Fibroblast of villous mesenchyme (primary cell): ENCODE measurements at places on chromosomes 12 and 14. TPM values are rescaled to one million over a fixed set of nuclear protein-coding genes. Genes with fewer than 3 reads are reported as not detected.

HOXC12 gene
- under 0.01 TPM in 2 replicates for total RNA-seq

DNA sequence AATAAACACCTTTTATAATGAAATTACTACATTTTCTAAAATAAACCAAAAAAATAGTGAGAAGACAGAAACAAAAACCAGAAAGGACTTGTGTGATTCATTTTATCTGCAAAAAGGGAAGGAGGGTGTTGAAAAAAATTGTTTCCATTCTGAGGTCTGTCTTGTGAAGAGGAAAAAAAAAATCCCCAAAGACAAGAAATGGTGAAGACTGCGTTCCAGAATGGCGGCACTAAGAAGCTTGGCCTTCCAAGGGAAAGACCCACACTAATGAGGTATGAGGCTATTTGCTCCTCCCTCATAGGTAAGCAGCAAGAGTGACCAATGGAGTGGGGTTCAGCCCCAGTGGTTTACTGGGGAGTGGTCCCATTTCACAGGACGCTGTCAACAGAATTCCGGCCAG, 35.0 kb downstream of the GNPTAB start:
- DNase-seq = no peak

- DNase-seq = no peak
These were observed 102.1 kb upstream of the RAP1B start for GRCh38 chr12:68508576-68508975.

GRCh38 chr14:105476097-105476830, 1.6 kb downstream of the CRIP2 start:
- no peak for DNase-seq

DNA sequence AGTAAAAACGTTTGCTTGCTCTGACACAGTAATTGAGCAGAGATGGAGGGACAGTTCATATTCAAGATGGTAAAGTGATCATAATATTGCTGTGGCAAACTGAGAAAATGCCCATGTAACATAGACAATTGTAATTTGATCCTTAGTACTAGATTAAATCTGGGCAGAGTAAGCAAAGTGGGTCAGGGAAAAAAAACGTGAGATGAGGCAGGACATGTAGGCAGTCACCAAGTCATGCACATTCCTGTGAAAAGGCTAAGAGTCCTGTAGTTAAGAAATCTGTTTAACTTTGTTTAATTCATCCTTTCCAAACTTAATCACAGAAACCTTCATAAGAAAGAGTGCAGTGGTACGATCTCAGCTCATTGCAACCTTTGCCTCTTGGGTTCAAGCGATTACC, 16.1 kb downstream of the BTBD7 start:
- DNase-seq = no peak

TAS2R7 gene
- 0.32 TPM in 1 of 2 replicates, not detected in the other for total RNA-seq

ADGRD1 gene
- total RNA-seq = under 0.01 TPM in 2 replicates

KERA gene
- not detected in 2 replicates for total RNA-seq

GRCh38 chr14:94761997-94762377, 7.9 kb downstream of the GSC start:
- DNase-seq = no peak

DNA sequence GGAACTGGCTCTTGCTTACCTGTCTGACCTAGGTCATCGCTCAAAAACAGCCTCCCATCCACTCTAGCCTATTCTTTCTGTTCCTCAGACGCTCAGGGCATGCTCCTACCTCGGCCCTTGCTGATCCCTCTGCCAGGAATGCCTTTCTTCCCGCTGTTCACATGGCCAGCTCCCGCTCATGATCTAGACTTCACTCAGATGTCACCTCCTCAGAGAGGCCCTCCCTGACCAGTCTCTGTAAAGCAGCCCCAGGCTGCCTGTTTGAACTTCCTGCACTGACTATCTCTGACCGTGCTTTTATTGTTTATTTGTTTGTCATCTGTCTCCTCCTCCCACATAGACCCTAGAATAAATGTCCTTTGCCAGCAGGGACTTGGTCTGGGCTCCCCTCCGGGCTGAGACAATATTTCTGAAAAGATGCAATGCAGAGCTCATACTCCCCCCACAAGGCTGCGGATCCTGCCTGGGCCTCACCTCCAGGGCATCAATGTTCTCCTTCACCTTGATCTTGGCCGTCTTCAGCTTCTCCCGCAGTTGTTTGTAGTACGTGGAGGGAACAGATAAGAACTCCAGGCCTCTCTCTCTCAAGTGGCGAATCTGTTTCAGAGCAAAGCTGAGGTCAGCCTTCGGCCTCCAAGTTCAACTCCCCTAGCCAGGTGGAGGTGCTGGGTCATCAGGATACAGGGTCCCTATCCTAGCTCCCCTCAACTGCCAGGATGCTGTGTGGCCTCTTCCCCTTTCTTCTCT, 15.2 kb downstream of the HPD start:
- DNase-seq = no peak

- DNase-seq = peak; percentile 81
These were observed 506 bp upstream of the TBX5 start for GRCh38 chr12:114406316-114406983.

OR4K1 gene
- not detected in 2 replicates for total RNA-seq

DNA sequence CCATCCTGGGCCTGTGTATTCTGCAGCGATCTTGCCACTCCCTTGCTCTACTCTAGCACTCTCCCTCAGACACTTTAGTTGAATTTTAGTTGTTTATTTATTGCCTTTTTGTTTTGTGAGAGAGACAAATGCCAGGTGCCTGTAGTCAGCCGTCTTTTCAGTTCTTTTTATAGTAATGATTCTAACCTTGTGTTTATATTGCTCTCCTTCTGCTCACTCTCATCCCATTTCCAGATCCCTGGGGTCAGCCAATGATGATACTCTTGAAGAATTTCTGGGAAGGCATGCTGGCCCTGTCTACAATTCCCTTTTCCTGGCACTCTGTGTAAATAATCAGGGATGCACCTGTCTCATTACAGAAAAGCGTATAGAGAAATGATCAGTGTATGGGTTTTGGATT, 334.1 kb upstream of the MIS18BP1 start:
- no peak for DNase-seq

LALBA gene
- not detected in 2 replicates for total RNA-seq

OS9 gene
- 95.3 and 98.0 TPM in 2 replicates for total RNA-seq

DNA sequence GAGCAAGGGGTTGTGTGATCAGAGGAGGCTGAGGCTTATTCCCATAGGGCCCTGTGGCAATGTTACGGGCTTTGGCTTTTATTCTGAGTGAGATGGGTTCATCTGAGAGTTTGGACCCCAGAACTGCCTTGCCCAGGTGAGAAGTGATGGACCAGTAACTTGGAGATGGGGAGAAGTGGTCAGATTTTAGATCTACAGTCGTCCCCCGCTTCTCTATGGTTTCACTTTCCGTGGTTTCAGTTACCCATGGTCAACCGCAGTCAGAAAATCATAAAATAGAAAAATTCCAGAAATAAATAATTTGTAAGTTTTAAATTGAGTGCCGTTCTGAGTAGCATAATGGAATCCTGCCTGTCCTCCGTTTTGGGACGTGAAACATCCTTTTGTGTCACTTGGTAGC, 40.2 kb upstream of the PPP1CC start:
- no peak for DNase-seq

GRCh38 chr14:48247977-48248376, 572.6 kb upstream of the MDGA2 start:
- no peak for DNase-seq

SIX6 gene
- not detected in 2 replicates for total RNA-seq

- DNase-seq = no peak
These were observed 66.9 kb downstream of the DNAH10 start for GRCh38 chr12:123828854-123829547.

PRIMA1 gene
- total RNA-seq = not detected in 2 replicates

WSCD2 gene
- under 0.01 TPM in 1 of 2 replicates, not detected in the other for total RNA-seq

RAB35 gene
- 24.5 and 24.6 TPM in 2 replicates for total RNA-seq

DNA sequence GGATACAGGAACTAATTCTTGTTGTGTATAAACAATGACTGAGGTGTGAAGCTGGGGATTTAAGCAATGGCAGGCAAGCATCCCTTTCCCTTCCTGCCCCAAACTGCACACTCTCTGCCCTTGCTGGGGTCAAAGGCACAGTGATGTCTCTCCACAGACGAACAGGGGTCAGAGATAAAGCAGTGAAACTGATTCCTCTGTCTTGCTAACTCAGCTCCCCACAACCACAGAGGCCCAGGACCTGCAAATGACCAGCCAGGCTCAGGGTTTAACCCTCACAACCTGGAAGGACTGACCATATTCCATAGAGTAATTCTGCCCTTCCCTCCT, 67.2 kb downstream of the CCDC88C start:
- no peak for DNase-seq

DNA sequence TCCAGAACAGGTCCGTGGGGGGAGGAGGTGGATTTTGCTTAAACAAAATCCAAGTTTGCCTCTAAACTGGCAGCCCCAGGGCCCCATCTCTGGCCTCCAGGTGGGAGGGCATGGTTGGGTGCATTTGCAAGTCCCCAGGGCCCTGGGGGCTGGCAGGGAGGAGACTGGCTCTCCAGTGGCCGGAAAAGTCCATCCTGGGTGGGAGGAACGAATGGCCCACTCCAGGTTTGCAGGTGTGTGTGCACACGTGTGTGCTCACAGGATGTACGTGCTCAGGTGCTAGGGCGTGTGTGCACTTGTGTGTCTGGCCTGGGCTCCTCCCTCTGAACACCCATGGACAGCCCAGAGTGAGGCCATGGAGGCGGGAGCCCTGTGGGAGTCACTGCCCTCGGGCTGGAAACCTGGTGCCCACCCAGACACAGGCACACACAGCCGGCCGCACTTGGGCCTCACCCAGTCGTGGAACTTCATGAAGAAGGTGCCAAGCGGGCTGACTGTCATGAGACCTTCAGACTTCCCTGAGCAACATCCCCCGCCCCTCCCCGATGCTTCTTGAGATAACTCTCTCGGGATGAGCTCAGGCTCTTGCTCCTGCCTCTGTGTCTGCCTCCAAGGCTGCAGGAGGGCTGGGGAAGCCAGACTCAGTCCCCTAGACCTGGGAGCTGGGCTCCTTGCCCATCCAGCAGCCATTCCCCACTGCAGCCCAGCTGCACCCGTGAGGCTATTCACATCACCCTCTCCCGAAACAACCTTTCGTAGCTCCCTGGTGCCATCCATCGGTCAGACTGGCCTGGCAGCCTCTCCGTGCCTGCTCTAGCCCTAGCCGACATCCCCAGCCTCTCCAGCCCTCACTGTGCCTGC, 9.4 kb downstream of the AHNAK2 start:
- peak; percentile 53 for DNase-seq

- DNase-seq = peak; percentile 25
These were observed 43.3 kb downstream of the GALNT9 start for GRCh38 chr12:132285991-132286681.
